Stimulated activated CD4-positive, alpha-beta T cell treated with anti-CD3 and anti-CD28 coated beads, Interleukin-15, amount 100 ng/mL, for 1 hour (primary cell): ENCODE measurements at places on chromosomes 7 and 10.

DNA sequence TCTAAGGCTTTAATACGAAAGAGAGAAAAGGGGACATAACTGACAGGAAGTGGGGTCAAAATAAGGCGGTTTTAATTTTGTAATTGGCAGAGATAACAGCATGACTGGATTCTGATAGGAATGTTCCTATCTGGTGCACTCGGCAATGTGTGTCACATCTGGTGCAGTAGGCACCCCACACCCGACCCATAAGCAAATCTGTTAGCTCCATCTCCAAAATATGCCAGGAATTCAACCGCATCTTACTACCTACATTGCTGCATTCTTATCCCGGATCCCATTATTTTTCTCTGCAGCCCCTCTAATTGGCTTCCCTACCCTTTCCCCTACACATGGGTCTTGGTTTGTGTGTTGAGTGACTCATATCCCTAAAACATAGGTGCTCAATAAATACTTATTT, 19.1 kb upstream of the GALNT11 start:
- no peak for DNase-seq

- no peak for DNase-seq
Measured at GRCh38 chr7:52475001-52475582, 560.3 kb upstream of the POM121L12 start.

DNA sequence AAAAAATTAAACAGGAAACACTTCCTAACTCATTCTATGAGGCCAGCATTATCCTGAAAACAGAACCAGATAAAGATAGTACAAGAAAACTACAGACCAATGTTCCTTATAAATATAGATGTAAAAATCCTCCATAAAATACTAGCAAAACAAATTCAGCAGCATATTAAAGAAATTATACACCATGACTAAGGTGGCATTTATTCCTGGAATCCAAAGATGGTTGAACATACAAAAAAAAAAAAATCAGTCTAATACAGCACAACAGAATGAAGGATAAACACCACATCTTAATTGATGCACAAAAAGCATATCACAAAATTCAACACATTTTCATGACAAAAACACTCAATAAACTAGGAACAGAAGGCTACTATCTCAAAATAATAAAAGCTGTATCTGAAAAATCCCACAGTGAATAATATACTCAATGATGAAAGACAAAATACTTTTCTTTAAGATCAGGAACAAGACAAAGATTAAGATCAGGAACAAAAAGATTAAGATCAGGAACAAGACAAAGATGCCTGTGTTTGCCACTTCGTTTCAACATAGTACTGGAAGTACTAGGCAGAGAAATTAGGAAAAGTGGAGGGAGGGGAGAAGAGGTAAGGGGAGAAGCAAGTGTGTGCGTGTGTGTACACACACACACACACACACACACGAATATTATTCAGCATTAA, 95.6 kb downstream of the SNX13 start:
- no peak for DNase-seq

- no peak for DNase-seq
Measured at GRCh38 chr7:43756368-43757072, 2.0 kb upstream of the BLVRA start.

GRCh38 chr10:47370878-47371277, 13.2 kb downstream of the ZNF488 start:
- DNase-seq: no peak
